Thoracic aorta endothelial cell (primary cell): ENCODE measurements at places on chromosomes 5 and 9. TPM values are rescaled to one million over a fixed set of nuclear protein-coding genes. Genes with fewer than 3 reads are reported as not detected.

NIM1K gene
- not detected in 2 replicates for total RNA-seq

PCDHGB7 gene
- 9.4 and 9.8 TPM in 2 replicates for total RNA-seq

CNTFR gene
- total RNA-seq = not detected in 2 replicates

PCDHB12 gene
- total RNA-seq = 0.07 and 0.27 TPM in 2 replicates

SGCD gene
- total RNA-seq = under 0.01 TPM in 2 replicates

TICAM2 gene
- total RNA-seq = 1.7 and 3.4 TPM in 2 replicates

BTNL8 gene
- total RNA-seq = not detected in 2 replicates

SLC25A2 gene
- 0.27 and 0.50 TPM in 2 replicates for total RNA-seq

INSL4 gene
- total RNA-seq = not detected in 2 replicates
